Omental fat pad (tissue), 4 donors: ENCODE measurements at places on chromosomes 7 and 10. TPM values are rescaled to one million over a fixed set of nuclear protein-coding genes. Genes with fewer than 3 reads are reported as not detected.

The CARD11 gene
- total RNA-seq = 1.3 TPM

The CDC14C gene
- total RNA-seq = not detected

The RARRES2 gene
- total RNA-seq = 433 TPM

The MCM10 gene
- 3.3 TPM for total RNA-seq

The TNKS2 gene
- total RNA-seq = 48.6 TPM

The PTPN12 gene
- total RNA-seq = 155 TPM

The TPST1 gene
- total RNA-seq = 63.2 TPM

The ZNF239 gene
- 4.1 TPM for total RNA-seq

The PRXL2A gene
- 382 TPM for total RNA-seq

The CHRM2 gene
- not detected for total RNA-seq

The PRPS1L1 gene
- not detected for total RNA-seq

The GPR26 gene
- total RNA-seq = not detected

The ZMYND11 gene
- 59.5 TPM for total RNA-seq

The ARID5B gene
- total RNA-seq = 102 TPM

The TECTB gene
- not detected for total RNA-seq

The FZD1 gene
- total RNA-seq = 13.1 TPM

The TAS2R5 gene
- total RNA-seq = 2.0 TPM

The NODAL gene
- total RNA-seq = not detected

The BICC1 gene
- total RNA-seq = 14.8 TPM

The OPN1SW gene
- not detected for total RNA-seq

The VWDE gene
- total RNA-seq = 0.25 TPM

The VSTM4 gene
- 19.1 TPM for total RNA-seq

The DMBT1 gene
- total RNA-seq = 0.06 TPM

The SKIDA1 gene
- 1.1 TPM for total RNA-seq

The DLX5 gene
- total RNA-seq = not detected

The EBF3 gene
- 19.3 TPM for total RNA-seq

The EGFR gene
- total RNA-seq = 88.5 TPM

The LGI1 gene
- not detected for total RNA-seq

The PDZD7 gene
- 0.28 TPM for total RNA-seq

The PLPP4 gene
- total RNA-seq = not detected

The ENKUR gene
- not detected for total RNA-seq

The PRSS1 gene
- not detected for total RNA-seq

The ARMC3 gene
- total RNA-seq = not detected

The ATP5F1C gene
- 174 TPM for total RNA-seq

The LRMDA gene
- total RNA-seq = 12.0 TPM

The RASA4B gene
- 5.4 TPM for total RNA-seq

The CD36 gene
- total RNA-seq = 2,707 TPM

The ZPBP gene
- not detected for total RNA-seq

The LDB3 gene
- total RNA-seq = 0.60 TPM

The PKD1L1 gene
- total RNA-seq = 0.56 TPM

The NRP1 gene
- total RNA-seq = 72.8 TPM

The POLD2 gene
- total RNA-seq = 71.3 TPM

The LMBR1 gene
- 66.2 TPM for total RNA-seq

The SPDYE16 gene
- total RNA-seq = not detected

The CRYGN gene
- 1.0 TPM for total RNA-seq

The ZC3HAV1L gene
- 17.2 TPM for total RNA-seq

The INHBA gene
- 0.93 TPM for total RNA-seq

The ACTL6B gene
- not detected for total RNA-seq

The GPER1 gene
- 3.2 TPM for total RNA-seq

The LMTK2 gene
- total RNA-seq = 15.8 TPM
